ENCODE measurements at places on chromosomes 4 and X.

DNA sequence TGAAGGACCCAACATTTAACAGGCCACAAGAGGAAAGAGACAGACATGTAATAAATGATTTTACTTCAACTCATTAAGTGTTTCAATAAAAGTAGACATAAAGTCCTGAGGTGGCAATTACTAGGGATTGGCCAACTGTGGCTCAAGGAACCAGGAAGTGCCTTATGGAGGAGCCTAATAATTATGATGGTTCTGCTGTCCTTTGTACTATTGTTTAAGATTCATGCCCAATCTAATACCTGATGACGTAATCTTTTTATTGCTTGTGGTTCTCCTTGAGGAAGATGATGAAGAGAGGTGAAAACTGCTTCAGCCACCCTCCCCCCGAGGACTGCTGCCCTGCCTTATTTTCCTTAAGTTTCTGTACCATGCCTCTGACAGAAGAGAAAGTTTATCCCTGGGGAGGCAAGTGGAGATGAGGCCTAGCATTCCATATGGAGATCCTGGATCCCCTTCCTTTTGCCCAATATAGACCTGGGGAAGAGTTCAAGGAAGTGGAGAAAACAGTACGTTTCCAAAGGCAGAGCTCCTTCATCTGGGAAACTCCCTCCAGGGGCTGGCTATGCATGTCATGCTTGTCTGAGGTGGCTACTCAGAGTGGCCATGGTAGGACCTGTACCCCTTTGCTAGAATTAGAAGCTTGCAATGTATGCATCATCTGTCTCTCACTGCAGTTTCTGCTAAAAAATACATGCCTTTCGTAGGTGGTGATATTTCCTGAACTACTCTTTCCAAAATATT, 56.8 kb upstream of the FAT1 start:
- DNase-seq, result no peak

GRCh38 chr4:7434766-7435150, at the start of gene PSAPL1:
Gene PSAPL1, minus strand, starts transcription at chr4:7434930. Its CDS starts 51 bp downstream, at chr4:7434879.
- DNase-seq, result no peak

DNA sequence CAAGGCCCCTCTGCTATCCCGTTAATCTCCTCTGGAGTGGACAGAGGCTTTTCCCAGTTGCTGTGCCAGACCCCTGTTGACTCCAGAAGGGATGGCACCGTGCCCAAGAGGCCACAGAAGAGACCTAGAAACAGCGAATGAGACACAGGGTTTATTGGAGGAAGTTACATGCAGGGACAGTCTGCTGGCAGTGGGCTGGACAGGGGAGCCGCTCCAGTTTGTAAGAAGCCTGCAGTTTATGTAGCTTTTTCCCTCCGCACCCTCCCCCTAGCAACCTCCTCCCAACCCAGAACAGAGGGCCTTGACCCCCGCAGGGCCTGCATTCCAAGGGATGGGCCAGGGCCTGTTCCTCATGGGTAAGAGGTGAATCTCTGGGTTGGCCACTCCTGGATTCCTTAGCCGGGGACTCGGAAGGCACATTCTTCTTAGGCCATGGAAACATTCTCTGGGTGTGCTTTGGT, 216.8 kb upstream of the PSAPL1 start:
- peak; percentile 59 for DNase-seq

DNA sequence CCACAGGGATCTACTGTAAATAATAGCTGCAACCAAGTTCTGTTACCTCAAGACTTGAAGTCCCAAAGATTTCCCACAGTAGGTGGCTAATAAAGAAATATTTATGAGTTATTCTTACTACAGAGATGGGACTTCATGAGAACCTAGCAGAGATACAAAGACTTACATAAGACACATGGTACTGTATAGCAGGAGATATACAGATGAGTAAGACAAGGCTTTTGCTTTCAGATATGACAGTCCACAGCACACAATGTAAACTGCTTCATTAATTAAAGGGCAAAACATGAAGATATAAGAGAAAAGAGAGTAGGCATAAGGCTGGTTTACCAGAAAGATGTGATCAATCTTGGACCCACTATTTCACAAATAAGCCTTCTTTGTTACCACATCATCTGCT, 6.6 kb downstream of the ANKRD17 start:
- DNase-seq, result no peak

- no peak for DNase-seq
Measured at GRCh38 chr4:20180509-20180908, 71.2 kb upstream of the SLIT2 start.

GRCh38 chrX:18984381-18985185, 669 bp upstream of the PHKA2 start:
- peak; percentile 71 for DNase-seq

DNA sequence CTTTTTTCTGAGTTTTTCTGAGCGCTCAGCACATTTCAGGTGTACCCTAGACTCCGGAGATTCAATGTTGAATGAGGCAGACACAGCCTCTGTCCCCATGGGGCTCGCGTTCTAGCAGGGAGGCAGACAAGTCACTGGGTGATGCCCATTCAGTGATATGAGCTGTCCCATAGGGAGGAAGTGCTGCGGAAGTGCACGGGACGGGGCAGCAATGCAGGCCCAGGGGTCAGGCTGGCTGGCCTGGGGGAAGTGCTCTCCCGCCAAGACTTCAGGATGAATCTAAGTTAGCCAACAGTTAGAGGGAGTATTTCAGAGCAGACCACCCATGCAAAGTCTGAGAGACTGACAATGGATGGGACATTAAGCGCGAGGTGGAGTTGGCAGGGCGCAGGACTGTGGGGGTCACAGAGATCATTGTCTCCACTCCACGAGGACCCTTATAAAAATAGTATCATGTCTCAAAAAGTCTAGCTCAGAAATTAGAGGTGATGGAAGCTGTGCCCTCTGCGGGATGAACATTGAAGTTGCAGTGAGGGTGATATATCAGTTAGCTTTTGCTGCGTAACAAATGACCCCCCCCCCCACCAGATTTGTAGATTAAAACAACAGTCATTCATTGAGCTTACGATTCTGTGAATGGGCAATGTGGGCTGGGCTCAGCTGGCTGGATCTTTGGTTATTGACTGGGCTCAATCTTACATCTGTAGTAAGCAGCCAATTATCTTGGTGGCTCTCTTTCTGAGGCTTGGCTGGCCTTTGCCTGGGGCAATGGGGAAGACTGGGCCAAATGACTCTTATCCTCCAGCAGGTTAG, 16.4 kb downstream of the PSAPL1 start:
- no peak for DNase-seq

GRCh38 chrX:49071877-49072711, 1.7 kb downstream of the PRAF2 start:
- peak; percentile 81 for DNase-seq

DNA sequence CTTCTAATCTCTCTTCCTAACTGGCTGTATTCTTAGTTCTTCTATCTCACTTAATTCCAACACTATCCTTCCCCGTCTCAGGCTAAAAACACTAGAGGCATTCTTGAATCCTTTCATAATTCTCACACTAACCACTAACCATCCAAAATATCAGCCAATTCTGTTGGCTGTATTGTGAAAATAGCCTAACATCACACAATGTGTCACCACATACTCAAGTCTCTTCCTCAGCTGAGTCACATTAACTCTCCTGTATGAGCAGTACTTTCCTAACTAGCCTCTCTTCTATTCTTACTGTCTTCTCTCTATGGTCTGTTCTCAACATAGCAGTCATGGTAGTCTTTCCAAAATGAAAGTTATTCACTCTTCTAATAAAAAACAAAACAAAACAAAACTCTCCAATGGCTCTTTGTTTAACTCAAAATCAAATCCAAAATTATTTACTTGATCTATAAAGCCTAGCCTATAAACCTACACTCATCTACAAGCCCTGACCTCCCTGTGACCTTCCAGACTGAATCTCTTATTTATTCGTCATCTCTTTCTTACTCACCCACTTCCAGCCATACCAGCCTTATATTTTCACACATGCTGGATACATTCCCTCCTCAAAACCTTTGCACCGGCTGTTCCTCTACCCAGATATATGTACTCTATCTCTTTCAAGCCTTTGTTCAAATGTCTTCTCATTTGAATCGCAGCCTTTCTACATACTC, 445.9 kb downstream of the TLL1 start:
- no peak for DNase-seq

GRCh38 chr4:71863457-71863856, 79.6 kb upstream of the GC start:
- no peak for DNase-seq

GRCh38 chr4:41175794-41176193, 38.5 kb downstream of the APBB2 start:
- no peak for DNase-seq

GRCh38 chr4:6183740-6184139, 16.6 kb downstream of the JAKMIP1 start:
- DNase-seq, result no peak

DNA sequence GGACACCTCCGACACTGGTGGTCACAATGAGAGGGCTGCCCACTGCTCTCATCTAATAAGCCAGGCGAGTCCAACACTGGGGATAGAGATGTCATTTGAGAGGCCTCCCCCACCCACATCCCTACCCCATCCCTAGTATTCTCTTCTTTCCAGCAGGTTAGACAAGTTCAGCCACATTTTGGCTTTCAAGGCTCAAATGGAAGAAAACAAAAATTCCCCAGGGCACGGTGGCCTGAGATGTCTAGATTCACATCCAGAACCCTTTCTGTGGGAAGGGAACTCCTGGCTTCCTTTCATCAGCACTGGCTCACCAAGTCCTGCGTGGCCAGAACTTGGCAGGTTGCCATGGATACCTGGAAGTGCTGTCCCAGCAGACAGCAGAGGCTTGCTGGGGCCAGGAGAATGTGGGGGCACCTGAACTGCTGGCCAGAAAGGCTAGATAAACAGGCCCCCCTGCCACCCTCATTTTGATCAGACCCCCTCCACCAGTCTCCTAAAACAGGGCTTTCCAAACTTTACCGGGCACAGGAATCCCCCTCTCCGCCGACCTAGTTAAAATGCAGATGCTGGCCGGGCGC, 1.3 kb upstream of the NYX start:
- no peak for DNase-seq

DNA sequence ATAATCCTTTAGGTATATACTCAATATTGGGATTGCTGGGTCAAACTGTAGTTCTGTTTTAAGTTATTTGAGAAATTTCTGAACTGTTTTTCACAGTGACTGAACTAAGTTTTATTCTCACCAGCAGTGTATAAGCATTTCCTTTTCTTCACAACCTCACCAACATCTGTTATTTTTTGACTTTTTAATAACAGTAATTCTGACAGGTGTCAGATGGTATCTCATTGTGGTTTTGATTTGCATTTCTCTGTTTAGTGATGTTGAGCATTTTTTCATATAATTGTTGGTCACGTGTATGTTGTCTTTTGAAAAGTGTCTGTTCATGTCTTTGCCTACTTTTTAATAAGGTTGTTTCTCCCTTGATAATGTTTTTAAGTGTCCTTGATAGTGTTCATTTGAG, 112.6 kb downstream of the LINC00632 start:
- no peak for DNase-seq

GRCh38 chr4:174056959-174057358, 226.5 kb downstream of the FBXO8 start:
- DNase-seq, result no peak

DNA sequence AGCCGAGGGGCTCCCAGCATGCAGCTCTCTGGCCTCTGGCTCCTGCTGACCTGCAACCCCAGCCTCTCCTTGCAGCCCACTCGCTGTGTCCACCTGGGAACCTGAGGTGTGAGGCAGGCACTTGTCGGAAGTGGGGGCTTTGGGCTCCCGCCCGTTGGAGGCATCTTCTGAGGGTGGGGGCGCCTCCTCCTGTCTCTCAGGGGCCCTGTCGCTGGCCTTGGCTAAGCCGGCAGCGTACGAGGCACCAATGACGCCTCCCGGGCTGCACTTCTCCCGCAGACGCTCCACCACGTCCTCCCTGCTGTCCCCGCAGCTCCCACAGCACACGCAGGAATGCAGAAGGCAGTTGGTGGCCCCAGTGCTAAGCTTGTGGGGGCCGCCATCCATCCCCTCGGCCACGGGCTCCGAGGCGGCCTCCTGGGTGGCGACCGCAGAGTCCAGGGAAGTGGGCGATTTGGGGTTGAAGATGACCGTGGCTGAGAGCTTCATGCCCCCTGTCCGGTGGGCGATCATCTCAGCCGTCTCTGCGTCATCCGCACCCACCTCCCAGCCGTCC, 42.5 kb upstream of the MXD4 start:
- no peak for DNase-seq

Data from hindlimb muscle (tissue), 1 donor.